Natural killer cell treated with Interleukin-12 subunit alpha and Interleukin-12 subunit beta and Interleukin-15 and Interleukin-18, amount 100 ng/mL, for 72 hours (primary cell): ENCODE measurements at places on chromosomes 16 and 17. TPM values are rescaled to one million over a fixed set of nuclear protein-coding genes. Genes with fewer than 3 reads are reported as not detected.

DNA sequence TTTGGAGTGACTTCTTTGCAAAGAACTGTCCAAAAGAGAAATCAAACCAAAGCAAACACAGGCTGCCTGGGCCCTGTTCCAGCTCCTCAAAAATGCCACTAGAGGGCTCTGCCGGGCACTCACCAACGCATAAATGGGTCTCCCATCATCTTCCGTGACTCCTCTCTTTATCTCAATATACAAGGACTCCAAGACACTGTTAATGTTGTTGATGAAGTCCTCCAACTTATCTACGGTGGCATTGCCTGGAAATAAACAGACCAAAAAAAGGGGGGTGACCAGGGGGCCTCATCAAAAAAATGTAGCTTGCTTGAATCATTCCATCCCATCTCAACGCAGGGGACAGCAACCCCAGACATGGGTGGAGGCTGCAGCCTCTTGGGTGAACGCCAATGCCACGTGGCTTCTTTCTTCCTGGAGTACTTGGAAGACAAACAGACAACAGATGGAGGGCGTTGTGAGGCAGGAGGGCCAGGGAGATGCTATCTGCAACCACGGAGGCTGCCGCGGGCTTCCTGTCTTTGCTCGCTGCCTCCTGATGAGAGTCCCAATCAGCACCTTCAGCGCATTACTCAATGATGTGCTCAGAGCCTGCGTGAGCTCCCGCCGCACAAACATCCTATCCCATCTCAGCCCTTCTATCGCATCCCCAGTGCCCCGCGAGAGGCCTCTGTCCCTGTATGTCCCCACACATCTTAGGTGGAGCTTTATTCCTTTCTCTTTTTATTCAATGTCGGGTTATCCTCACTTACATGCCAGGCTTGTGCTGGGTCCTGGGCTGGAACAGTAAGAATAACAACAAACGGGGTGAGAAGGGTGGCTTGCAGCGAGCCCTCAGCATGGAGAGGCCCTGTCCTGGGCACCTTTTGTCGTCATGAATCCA lies 32.0 kb downstream of the KDM8 start:
- DNase-seq = peak; percentile 85

DNA sequence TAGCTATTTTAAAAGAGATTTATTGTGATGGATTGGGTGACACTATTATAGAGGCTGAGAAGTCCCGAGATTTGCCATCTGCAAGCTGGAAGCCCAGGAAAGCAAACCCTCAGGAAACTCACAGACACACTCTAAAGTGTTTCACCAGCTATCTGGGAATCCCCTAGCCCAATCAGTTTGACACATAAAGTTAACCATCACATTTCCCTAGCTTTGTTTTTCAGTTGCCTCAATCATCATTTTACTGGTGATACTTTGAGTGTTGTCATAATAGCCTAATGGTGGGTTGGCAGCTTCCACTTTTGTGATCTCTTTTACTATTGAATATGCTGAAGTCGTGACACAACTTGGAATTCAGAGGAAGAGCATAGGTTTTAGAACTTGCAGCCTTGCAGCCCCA lies 1.8 kb downstream of the SGF29 start:
- DNase-seq = no peak

- no peak for DNase-seq
Measured at GRCh38 chr16:56197192-56197992, 6.1 kb downstream of the GNAO1 start.

DNA sequence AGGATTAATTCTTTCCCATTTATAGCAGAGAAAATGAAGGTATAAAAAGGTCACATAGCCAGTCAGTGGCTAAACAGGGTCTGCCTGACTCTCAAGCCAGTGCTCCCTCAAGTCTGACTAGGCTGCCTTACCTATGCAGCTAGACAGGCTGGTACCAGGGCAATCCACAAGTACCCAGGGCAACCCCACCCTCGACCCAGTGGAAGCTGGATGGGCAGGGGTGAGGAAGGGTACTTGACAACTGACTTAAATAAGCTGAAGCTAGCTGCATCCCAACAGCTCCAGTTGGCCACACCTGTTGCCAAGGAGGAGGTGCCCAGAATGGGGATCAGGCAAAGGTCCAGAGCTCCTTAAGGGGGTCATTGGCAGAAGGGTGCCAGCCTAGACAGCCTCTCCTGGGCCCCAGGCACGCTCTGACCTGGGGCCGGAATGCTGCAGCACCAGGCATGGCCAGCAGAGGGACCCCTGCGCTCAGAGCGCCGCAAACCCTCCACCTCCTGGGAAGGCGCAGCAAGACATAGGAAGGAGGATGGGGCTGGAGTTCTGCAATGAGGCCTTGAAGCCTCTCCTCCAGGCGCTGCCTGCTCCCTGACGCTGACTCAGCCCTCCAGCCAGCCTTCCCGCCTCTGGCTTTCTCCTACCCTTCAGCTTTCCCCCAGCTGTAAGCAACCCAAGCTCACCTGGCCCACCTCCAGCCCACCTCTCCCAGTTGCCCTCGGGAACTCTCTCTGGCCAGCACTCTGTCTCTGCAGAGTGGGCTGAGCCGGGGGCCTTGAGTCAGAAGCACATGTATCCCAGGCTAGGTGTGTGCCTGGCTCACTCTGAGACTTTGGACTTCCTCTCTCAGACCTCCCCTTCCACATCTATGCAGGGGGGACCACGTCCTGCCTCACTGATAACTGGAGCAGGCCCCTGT lies 28.8 kb downstream of the MPP2 start:
- DNase-seq = peak; percentile 70

DNA sequence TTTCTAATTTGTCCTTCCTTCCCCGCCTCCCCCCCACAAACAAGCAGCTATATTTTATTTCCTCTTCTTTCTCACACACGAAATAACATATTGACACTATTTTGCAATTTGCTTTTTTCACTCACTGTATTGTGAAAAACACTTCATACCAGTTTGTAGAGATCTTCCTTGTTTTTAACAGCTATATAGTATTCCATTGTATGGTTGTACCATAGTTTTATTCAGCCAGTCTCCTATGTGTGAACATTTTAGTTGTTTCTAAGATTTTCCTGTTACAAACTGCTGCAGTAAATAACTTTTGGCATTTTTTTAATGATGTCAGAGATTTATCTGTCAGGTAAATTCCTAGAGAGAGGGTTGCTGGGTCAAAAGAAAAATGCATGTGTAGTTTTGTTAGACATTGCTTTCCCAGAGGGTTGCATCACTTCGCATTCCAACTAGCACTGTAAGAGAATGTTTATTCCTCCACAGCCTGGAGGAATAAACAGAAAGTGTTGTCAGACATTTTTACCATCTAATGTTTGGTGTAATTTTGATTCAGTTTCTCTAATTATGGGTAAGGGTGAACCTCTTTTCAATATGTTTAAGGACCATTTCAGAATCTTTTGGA lies 101.2 kb downstream of the MRTFB start:
- DNase-seq = no peak

DNA sequence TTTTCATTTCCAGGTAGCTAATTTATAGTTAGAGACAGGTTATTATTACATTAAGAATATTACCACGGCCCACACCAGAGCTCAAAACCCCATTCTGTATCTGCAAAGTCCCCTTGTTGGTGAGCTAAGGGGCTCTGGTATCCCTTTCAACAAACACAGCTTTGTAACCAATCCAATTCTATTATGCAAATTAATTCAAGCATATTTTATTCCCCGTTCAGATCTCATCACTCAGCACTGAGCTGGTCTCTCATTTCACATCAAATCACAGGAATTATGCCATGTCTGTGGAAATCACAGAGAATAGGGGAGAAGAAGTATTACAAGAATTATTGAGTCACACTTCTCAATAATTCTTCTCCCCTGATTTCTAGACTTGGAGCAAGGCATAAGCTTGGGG lies 111.7 kb downstream of the CDH11 start:
- DNase-seq = no peak

GRCh38 chr17:78284146-78284545 lies 52.7 kb downstream of the TMEM235 start:
- DNase-seq = no peak

DNA sequence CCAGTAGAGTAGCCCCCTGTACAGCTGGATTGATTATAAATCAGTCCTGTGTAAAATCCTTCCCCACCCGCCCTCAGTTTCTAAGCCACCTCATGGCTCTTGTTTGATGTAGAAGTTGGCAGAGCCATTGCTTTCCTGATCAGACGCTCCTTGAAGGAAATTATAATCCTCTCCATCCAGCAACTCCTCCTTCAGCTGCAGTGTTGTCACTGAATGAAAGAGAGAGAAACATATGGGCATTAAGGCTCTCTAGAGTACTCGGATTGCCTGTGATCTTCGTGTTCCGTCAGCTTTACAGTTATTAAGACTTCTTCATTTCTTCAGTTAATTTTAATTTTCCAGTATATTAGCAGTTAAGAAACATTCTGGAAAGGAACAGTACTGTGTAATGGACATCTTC lies 14.3 kb downstream of the NME2 start:
- no peak for DNase-seq

DNA sequence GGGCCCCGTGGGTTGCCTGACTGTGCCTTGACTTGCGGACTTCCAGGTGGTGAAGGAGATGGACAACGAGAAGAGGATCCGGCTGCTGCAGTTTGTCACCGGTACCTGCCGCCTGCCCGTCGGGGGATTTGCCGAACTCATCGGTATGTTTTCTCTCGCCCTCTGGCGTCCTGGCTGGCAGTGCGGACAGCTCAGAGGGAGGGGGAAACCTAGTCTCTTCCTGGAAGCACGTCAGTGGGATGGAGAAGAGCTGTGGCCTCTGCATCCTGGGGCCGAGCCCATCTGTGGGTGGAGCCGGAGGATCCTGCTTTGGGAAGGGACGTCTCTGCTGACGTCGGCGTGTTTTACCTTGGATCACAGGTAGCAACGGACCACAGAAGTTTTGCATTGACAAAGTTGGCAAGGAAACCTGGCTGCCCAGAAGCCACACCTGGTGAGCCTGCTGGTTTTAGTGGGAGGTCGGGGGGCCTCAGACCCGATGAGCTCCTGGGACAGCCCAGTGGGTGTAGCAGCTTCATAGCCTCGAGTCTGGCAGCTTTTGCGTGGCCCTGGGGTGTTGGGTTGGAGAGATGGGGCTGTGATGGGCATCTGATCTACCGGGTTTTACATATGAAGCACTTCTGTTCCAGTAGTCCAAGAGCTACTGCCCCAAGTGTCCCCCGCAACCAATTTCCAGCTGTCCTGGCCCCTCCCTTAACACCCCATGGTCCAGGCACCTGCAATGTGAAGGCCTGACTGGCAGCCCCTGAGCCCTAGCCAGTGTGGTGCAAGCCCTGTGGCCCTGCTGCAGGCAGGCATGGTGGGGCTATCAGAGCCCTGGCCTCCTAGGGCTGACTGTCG lies 11.9 kb upstream of the CLEC18A start:
- DNase-seq = no peak

DNA sequence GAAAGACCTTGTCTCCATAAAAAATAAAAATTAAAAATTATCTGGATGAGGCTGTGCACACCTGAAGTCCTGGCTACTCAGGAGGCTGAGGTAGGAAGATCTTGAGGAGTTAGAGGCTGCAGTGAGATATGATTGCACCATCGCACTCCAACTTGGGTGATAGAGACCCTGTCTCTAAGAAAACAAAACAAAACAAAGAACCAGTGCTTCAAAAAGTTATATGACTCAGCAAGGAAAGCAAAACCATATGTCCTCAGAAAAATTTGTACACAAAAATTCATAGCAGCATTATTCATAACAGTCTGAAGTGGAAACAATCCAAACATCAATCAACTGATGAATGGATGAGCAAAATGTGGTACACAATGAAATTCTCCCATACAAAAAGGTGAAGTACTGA lies 48.9 kb downstream of the SLFN5 start:
- no peak for DNase-seq

GRCh38 chr17:66492080-66492479 lies 189.7 kb downstream of the PRKCA start:
- no peak for DNase-seq

The TMEM208 gene
- total RNA-seq = 55.1 TPM

The TMEM204 gene
- 2.8 TPM for total RNA-seq
